ENCODE measurements at places on chromosomes 16 and 17.

GRCh38 chr17:73064084-73064938 is 28.2 kb downstream of the SLC39A11 start:
- DNase-seq, result no peak

DNA sequence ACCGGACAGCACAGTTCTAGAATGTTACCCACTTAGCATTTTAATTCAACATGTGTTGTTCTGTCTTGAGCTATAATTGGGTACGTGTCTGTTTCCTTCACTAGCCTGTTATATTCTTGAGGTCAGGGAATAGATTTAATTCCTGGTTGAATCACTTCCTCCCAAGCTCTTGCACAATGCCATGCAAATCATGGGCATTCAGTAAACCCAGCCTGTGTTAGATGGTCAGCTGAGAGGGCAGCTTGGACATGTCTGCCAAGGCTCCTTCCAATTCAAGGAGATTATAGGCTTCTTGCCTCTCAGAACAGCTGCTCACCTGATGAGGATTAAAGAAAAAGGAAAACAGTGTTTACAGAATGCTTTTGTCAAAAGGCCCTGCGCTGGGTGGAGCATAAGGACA is 12.6 kb downstream of the C1QTNF1 start:
- DNase-seq, result peak; percentile 82

DNA sequence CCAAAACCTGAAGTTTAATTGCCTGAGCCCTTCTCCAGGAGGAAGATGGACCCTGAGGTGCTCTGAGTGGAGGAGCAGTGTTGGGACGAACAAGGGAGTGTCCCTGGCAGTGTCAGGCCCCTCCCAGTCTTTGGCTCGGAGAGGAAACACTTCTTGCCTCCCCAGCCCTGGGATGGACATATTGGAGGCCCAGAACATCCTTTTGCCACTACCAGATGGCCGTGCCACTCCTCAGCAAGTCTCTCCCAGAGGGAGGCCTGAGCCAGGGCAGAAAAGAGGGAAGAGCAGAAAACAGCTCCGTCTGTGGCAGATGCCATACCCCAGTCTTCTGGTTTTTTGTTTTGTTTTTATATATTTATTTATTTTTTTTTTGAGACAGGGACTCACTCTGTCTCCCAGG is 91.5 kb upstream of the CRHR1 start:
- no peak for DNase-seq

DNA sequence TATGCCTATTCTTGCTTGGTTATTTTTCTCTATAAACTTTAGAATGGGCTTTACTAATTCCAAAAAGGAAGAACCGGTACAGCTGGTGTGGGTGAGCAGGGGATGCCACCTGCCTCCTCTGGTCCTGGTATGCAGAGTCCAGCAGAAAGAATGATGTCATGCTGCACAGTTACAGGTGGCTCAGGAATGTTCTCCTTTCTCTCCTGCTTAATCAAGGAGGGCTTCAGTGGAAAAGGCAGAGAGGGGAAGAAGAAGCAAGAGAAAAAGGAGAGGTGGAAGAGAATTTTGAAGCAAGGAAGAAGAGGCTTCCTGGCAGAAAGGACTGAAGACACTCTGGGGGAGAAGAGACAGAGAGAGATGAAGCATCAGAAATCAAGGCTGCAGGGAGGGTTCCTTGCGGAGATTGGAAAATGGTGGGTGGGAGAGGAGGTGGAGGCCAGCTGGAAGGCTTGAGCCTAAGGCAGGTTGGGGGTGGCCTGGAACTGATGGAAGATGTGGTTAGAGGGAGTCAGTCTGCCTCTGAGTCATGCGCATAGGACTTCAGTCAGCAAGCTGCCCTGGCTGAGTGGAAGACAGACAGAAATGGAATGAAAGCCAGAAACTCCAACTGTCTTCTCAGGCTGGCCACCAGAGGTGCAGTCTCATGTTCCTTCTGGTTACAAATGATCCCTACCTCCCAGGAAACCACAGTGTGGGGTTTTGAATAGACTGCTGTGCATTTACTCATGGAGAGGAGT is 64.6 kb upstream of the CRHR1 start:
- DNase-seq, result peak; percentile 59

DNA sequence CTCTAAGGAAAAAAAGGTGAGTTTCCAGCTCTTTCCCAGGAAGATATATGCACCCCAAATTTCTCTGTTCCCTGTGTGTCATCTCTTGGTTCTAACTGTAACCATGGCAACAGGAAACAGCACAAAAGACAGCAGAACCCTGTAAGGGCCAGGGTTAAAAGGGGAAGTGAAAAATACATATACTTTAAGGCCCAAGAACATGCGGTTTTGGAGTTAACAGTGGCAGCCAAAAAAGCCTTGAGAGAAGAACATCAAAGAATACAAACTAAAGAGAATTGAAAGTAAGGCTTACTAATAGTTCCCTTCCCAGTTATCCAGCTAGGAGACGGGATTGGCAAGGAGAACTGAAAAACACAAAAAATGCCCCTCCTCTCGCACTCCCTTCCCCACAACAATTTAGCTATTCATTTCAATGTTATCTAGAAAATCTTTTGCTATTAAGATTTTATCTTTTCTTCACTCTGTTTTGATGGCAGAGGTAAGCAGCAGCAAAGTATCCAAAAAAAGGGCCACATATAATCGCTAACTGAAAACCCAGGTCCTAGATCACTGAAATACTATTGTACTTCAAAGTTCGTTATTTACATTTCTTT is 1.5 kb downstream of the SPOP start:
- peak; percentile 83 for DNase-seq

- no peak for DNase-seq
Observed at GRCh38 chr16:68360547-68360946, 49.7 kb downstream of the PRMT7 start.

DNA sequence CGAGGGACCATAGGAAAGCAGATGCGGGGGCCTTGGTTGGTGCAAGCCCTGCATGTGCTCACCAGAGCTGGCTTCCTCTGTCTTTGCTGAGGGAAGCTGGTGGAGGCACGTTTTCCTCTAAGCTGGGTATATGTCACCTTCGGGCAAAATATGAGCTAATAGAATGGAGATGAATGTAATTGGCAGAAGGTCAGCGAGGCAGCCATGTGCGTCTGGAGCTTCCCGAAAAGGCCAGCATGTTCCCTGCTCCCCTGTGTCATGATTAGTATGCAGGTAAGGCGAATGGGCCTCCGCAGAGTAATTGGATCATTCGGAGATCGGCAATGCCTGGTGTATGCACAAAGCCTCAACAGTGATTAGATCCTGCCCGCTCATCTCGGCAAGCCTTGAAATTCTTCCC is 806.2 kb upstream of the EEF2KMT start:
- no peak for DNase-seq

- DNase-seq, result no peak
Observed at GRCh38 chr17:15130426-15130825, 134.7 kb downstream of the PMP22 start.

- DNase-seq, result no peak
Observed at GRCh38 chr17:80220736-80221215, 549 bp downstream of the SLC26A11 start.

DNA sequence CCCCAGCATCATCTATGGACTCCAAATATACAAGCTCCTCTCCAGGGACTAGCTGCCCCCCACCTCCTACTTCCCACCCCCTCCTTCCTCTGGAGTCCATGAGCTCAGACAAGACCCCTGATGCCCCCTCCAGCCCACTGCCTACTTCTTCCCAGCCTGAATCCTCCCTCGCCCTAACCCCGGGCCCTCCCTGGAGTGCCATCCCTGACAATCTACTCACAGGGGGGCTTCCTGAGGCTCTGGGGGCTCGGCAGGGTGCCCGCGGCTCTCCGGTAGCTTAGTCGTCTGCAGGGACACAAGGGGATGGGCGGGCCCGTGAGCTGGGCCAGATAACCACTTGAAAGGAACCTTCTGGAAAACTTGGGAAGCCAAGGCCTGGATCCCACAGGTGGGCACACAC is 15.1 kb downstream of the MPP3 start:
- DNase-seq, result no peak

DNA sequence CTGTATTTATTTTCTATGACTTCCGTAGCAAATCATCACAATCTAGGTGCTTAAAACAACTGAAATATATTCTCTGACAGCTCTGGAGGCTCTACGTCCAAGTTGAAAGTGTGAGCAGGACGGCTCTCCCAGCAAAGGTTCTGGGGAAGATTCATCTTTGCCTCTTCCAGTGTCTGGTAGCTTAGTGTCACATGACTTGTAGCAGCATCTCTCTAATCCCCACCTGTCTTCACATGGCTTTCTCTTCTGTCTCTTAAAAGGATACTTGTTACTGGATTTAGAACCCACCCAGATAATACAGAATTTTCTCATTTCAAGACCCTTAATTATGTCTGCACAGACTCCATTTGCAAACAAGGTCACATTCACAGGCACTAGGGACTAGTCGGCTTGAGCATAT is 687.7 kb upstream of the RBFOX1 start:
- no peak for DNase-seq

DNA sequence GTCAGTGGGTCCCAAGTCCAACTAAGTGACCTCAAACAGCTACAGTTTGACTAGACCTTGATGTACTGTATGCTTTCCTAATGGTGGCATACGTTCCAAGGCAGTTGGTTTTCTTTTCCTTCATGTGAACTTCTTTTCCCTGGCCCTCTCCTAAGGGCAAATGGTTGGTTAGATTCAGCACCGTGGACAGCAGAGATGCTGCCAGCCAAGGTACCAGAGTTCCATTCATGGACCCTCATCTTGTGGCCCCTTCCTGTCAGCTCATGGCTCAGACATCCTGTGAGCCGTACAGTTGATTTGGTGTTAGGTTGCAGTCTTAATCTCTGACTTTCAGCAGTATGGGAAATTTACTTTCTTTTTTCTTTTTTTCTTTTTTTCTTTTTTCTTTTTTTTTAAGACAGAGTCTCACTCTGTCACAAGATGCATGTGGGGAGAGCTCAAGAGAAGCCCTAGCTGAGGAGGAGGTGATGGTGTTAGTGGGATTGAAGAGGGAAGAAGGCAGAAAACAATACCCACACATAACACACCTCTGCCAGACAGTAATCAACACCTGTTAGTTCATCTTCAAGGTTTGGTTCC is 122.4 kb downstream of the USP31 start:
- DNase-seq, result no peak

- DNase-seq, result no peak
Observed at GRCh38 chr17:44777394-44778348, 18.9 kb downstream of the ADAM11 start.

- no peak for DNase-seq
Observed at GRCh38 chr17:78679495-78680395, 102.3 kb downstream of the CYTH1 start.

DNA sequence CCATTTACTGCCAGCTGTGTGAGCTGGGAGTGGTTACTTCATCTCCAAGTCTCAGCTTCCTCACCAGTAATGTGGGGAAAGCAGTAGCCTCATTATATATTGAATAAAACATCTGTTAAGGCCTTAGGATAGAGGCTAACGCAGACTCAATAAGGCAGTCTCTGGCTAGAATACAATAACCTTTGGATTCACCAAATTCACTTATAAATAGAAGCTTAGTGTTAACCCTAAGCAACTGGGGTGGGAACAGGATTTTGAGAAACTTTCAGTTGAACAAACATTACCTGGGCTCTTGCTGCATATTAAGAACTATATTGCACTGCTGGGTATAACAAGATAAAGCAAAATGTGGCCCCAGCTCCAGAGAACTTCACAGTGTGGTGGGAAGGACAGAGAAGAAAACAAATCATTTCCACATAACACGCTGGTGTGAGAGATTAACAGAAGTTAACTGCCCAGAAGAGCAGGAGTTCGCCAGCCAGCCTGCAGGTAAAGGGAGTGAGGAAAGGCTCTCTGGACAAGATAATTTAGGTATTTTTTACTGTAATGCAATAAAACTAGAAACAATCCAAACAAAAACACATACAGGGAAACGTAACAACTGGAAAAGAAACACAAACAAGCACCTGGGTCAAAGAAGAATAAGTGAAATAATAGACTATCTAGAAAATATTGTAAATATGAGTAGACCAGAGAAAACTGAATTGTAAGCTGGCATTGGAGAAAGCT is 57.0 kb downstream of the USP31 start:
- DNase-seq, result no peak

DNA sequence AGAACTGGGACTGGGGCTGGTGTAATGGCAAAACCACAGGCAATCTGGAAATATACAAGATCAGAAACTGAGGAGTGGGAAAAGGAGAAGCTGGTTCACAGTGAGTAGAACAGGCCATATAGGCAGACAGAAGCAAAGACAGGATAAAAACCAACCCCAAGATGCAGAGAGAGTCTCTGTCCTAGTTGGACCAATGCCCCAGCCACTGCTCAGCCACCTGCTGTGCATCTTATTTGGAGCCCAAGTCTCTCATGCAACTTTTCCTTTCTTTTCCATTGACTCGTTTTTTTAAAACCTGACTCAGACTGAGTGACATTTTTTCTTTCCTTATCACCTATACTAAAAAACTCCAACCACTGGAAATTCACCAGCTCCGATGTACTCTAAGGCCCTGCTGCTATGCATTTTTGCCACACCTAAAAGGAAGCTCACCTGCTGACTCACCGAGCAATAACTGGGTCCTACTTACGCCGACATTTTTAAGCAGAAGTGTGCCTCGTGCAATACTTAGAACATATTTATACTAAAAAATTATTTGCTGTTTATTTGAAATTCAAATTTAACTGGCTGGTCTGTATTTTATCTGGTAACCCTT is 100.8 kb upstream of the XYLT1 start:
- DNase-seq, result no peak

- DNase-seq, result no peak
Observed at GRCh38 chr16:53911513-53911912, 207.6 kb downstream of the FTO start.

DNA sequence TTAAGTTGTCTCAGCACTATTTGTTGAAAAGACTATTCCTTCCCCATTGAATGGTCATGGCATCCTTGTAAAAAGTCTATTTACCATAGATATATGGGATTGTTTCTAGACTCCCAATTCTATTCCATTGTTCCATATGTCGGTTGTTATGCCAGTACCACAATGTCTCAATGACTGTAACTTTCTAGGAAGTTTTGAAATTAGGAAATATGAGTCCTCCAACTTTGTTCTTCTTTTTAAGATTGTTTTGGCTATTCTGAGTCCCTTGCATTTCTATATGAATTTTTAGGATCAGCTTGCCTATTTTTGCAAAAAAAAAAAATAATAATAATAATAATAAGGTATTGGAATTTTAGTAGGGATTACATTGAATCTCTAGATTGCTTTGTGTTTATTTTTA is 43.0 kb upstream of the ABCA3 start:
- DNase-seq, result peak; percentile 53

DNA sequence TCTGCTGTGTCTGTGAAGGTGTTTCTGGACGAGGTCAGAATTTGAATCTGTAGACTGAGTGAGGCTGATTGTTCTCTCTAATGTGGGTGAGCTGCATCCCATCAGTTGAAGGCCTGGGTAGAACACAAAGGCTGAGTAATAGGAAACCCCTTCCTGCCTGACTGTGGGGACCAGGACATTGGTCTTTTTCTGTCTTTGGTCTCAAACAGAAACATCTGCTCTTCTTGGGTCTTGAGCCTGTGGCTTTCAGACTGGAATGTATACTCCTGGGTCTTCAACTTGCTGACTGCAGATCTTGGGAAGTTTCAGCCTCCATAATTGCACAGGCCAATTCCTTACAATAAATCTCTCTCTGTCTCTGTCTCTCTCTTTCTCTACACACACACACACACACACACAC is 19.6 kb upstream of the LRRC75A start:
- DNase-seq, result no peak

DNA sequence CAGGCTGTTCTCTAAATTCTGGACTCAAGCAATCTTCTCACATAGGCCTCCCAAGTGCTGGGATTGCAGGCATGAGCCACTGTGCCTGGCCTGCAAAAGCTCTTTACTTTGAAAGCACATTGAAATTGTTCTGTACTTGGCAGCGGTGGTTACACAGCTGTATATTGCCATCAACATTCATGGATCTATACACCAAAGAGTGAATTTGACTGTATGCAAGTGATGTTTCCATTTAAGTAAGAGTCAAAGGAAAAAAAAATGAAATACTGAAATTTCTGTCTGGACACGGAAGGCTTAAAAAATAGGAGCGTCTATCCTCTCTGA is 450.6 kb upstream of the PSMD7 start:
- no peak for DNase-seq

Measured in suppressor macrophage treated with lipopolysaccharide for 1 hour (primary cell).